Activated CD4-positive, alpha-beta T cell treated with anti-CD3 and anti-CD28 coated beads for 36 hours (primary cell): ENCODE measurements at places on chromosomes 6 and 20.
A peak's percentile ranks its signal among the peaks of the same experiment; 100 is the strongest.

DNA sequence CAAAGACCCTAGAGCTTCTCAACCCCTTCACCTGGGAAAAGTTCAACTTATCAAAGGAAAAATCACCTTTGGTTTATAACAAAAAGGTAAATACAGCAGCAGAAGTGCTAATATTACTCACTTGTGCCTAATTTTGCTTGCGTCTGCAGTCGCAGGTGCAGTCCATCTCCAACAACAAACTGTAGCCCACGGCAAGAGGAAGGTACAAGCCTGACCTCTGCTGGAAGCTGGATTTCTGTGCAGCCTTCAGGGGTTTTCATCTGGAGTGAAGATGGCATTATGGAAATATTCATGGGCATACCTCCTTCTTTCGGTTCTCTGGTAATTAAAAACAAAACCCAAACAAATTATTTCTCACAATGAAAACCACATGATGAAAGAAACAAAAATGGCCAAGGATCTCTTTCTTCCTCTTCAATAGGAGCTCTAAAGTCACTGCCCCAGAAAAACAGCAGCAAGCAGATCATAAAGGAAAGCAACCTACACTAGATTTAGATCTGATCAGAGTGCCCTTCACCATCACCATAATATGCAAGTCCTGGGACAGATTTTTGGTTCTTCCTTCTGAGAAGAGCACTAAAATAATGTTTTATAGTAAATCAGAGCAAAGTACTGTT lies 7.8 kb downstream of the UBE3D start:
- peak; percentile 40 for DNase-seq

DNA sequence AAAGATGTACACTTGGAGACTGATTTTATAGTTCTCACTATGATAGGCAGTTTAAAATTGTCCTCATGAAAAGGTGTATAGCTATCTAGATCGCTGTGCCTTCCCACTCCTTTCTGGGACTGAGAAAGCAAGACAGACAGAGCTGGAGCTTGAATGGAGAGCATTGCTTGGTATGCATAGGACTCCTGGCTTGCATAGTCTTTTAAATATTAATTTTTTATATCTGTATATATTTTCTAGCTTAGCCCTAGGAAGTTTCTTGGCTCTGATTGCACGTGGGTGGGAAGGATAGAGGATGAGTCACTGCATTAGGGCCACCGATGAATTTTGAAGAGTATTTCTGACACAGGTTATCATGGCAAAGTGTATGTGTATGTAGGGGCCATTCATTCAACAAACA lies 150.0 kb upstream of the SPACA1 start:
- DNase-seq: no peak

DNA sequence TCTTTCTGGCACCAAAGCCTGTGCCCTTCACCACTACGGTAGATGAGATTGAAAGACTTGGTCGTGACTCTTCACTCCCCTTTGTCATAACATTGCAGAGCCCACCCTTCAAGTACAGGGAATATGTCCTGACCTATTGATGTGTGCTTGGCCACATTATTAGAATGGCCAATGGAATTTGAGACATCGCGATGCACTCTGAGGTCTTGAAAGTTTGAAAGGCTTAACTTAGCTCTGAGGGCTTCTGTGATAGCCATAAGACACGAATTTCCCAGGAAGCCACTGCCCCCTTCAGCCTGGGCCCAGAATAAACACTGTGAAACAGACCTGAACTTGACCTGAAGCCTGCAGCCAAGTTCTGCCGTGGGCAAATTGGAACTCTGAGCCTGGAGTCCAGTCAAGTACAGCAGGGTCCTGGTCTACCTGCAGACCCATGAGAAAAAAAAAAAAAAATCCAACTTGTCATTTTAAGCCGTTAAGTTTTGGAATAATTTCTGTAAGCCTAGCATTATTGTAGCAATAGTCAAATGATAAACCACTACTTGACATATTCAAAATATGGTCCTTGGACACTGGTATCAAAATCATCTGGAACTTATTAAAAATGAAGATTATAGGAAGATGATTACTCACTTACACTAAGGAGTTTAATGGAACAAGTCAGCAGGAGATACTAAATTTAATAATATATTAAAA lies 36.9 kb upstream of the TRAF3IP2 start:
- peak; percentile 67 for DNase-seq

DNA sequence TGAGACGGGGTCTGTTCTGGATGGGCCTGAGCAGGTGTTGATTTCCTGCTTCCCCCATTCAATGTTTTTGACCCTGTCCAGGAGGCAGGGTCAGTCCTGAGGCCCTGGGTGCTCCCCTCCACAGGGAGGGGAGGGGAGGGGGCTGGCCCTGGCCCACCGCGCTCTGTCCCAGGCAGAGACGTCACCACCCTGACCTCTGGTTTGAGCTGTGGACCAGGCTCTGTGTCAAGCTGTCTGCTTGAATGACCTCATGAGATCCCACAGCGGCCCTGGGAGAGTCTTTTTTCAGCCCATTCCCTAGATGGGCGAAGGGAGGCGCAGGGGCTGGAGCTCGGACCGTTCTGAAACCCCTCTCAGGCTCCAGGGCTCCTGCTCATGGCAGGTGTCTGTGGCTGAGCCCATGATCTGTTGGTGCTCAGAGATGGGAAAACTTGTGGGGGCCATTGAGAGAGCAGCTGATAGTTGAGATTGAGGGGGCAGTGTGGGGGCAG lies 8.9 kb upstream of the LKAAEAR1 start:
- no peak for DNase-seq

DNA sequence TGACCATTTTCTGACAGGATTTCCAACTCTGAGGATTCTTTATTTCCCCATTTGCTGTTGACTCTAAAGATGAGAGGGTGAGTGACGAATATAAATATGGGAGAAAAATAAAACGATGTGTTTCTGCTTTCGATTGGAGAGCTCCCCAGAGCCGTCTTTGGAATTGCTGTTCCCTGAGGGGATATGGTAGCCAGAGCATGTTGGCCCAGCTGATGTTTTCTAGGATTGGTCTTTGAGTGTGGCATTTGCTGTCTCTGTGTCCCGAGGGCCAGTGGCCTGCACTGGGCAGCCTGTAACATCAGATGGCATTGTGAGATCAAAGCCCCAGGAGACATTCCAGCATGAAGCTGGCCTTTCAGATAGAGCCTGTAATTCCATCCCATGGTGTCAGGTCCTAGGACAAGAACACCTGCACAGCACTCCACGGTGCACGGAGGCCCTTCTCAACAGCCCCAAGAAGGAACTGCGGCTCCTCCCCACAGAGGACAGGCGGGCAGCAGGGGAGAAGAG lies 26.7 kb downstream of the PKIG start:
- no peak for DNase-seq

GRCh38 chr6:119591235-119591634 lies 241.7 kb upstream of the MAN1A1 start:
- DNase-seq: no peak
